Stimulated activated CD4-positive, alpha-beta T cell treated with anti-CD3 and anti-CD28 coated beads, Interleukin-4, amount 100 ng/mL, for 4 hours (primary cell): ENCODE measurements at places on chromosomes 6 and 20.

DNA sequence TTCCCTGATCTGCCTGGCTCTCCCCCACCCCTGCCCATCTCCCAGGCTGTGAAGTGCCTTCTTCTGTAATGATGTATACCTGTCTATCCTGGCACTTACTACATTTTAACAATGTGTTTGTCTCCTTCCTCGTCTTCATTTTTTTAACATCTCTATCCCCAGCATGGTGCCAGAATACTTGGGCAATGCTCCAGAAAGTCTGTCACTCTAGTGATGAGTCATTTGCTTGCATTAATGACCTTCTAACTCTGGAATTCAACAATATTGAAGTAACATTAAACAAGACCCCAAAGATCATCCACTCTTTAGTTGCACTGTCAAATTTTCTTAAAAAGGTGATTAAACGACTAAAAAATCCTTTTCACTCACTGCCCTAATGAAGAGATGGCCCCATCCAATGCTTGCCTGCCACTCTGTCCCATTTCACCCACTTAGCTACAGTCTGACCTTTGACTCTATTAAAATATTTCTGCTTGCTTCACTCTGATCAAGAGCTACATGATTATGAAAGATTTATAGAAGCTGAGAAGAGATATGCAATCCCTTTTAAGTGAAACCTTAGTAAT, 7.7 kb upstream of the KLHL31 start:
- DNase-seq, result no peak

- DNase-seq, result no peak
These were observed 83.3 kb downstream of the GMDS start for GRCh38 chr6:2162079-2162445.

- peak; percentile 7 for DNase-seq
These were observed 210.2 kb downstream of the TMEM200A start for GRCh38 chr6:130575971-130576370.

DNA sequence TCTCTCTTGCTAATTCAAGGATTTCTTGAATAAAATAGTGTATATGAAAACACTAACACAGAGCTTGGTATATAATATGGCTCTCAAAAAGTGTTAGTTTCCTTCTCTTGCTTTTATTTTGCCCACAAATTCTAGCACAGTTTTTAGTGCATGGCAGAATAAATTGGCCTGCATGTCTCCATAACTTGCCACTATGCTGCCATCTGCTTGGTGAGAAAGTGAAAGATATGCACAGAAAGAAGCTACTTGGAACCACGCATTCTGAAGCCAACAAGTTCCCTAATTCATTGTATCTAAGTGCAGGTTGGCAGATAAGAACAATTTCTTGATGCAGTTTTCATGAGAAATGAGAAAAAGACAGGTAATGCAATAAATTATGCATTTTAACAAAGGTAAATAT, 101.2 kb downstream of the EPHA7 start:
- no peak for DNase-seq

DNA sequence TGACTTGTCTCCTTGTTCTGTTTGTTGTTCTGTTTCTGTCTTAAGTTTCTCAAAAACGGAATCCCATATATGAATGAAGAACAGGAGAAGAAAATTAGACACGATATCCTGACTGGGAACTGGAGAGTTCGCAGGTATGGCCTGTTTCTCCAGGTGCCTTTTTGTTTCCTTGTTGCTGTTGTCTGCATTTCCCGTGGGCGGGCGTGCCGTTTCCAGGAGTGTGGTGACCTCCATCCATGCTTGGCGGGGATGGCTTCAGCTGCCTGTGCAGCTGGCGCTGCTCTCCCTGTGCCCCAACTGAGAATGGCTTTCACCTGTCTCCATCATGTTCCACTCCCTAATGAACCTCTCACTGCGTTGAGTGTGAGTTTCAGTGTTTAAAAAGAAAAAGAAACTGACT, 4.4 kb downstream of the PNLDC1 start:
- DNase-seq, result no peak

GRCh38 chr20:63848003-63848911, 13.0 kb upstream of the ABHD16B start:
- no peak for DNase-seq

DNA sequence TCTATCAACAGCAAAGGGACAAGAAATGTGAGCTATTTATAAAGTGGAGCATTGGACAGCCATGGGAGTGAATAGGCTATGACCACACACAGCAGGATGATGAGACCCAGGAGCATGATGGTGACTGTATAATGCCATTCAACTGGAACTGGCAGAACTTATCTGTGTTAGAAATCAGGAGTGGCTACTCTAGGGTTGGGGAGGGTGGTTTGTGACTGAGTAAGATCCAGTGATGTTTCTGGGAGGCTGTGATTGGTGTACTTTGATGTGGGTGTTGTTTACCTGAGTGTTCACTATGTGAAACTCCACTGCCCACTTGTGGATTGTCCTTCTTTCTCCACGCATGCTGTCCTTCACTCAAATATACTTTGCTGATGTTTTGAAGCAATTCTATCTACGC, 11.5 kb upstream of the HLA-B start:
- DNase-seq, result no peak

DNA sequence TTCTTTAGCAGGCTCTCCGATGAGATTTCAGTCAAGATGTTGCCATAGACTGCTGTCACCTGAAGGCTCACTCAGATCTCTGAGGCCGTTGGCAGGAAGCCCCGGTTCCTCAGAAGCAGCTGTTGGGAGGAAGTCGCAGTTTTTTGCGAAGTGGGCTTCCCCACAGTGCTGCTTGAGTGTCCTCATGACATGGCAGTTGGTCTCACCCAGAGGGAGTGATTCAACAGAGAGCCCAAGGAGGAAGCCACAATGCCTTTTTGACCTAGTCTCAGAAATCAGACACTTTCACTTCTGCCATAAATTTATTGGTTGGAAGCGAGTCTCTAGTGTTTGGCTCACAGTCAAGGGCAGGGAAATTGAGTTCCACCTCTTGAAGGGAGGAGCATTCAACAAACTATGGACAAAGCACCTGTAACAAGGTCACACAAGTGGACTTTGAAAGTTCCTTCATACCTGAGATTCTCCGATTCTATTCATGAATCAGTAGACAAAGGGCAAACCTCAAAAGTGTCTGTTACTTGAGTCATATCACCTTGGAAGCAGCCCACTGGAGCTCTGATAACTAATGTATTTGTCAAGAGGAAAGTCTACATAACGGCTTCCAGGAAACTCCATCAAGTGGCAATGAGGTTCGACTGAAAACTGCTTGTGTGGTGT, 208.3 kb downstream of the TASP1 start:
- no peak for DNase-seq

GRCh38 chr20:33188421-33188820, 20.5 kb downstream of the BPIFA2 start:
- DNase-seq, result no peak

DNA sequence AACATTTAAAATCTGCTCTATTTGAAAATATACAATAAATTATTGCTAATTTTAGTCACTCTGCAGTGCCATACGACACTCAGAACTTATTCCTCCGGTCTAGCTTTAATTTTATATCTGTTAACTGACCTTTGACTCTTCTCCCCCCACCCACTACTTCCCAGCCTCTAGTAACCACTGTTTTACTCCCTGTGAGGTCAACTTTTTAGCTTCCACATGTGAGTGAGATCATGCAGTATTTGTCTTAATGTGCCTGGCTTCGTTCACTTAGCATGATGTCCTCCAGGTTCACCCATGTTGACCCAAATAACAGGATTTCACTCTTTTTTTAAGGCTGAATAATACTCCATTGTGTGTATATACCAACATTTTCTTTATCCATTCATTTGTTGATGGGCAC, 80.8 kb downstream of the RPP40 start:
- no peak for DNase-seq

DNA sequence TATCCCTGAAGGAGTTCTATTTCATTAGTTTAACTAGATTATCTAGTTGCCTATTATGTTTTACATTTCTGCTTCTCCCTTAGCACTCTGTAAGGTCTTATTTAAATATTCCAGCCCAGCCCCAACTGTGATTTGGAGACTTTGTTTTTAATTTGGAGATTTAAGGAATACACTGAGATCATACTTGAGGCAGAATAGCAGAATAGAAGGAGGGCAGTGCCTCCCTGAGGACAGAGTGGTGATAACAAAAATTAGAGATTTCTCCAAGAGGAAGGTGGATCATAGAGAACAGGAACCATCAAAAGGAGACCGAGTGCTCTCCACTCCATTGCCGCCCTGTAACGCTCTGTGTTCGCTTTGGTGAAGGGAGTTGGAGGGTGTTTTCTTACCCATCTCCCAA, 14.8 kb upstream of the CD164 start:
- DNase-seq, result no peak

DNA sequence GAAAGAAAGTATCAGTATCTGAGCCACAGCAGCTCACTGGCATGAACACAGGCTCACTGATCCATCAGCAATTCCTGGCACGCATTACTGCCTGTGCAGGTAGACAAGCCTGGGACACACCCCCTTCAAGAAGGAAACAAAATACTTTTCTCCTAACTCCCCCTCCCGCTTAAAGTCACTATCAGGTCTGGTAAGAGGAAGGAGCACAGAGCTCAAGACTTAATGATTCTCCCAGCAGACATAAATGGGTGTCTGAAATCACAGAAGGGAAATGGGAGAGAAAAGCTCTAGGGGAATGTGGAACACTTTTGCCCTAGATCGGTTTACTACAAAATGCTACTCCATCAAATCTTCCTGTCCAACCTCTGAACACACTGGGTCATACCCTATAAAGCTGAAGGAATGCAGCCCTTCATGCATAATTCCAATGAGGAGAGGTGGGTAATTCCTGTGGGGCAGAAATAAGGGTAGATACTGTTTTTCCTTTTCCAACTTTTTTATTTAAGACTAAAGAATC, at the start of gene ADGRF1:
Gene ADGRF1, minus strand, starts transcription at position 58 of the 517 bp plus-strand sequence. CDS start 13,271 bp downstream, outside the sequence.
- no peak for DNase-seq

- DNase-seq, result no peak
These were observed 66.6 kb downstream of the HIVEP2 start for GRCh38 chr6:142878407-142878806.

DNA sequence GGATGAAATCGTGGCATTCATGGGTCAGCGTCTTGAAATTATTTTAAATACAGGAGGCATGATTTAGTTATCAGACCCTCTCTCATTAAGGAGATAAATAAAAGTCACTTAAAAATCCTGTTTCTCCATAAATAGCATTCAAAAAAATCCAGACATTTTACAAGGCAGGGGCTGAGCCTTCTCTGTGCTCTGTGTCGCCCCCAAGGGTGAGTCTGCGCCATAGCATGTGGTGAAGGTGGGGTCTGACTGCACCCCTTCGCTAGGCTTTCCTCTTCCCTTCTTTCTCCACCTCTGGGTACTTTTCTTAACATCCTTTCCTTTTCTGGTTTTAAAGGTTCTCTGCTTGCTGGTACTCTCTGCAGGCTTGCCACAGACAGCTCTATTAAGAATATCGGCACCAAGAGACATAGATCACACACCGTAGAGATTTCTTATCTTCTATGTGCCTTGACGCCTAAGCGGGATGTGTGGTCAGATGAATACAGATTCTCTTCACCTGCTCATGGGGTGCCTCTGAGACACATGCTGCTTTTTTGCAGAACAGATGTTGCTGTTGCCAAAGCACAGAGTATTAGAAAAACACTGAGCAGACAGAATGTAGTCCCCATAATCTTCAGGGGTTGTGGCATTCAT, 20.1 kb upstream of the FAM209A start:
- no peak for DNase-seq

- no peak for DNase-seq
These were observed 3.7 kb downstream of the TNXB start for GRCh38 chr6:32105433-32105832.
